ENCODE measurements at places on chromosomes 6 and 20.

GRCh38 chr6:100257793-100258395, 206.8 kb downstream of the SIM1 start:
- peak; percentile 17 for DNase-seq

- peak; percentile 80 for DNase-seq
These were observed at the start of gene BPI for GRCh38 chr20:38303908-38304379. Gene BPI (plus strand): TSS chr20:38304156. CDS start chr20:38304224, 68 bp downstream.

GRCh38 chr20:5719861-5720403, 30.3 kb upstream of the SHLD1 start:
- no peak for DNase-seq

DNA sequence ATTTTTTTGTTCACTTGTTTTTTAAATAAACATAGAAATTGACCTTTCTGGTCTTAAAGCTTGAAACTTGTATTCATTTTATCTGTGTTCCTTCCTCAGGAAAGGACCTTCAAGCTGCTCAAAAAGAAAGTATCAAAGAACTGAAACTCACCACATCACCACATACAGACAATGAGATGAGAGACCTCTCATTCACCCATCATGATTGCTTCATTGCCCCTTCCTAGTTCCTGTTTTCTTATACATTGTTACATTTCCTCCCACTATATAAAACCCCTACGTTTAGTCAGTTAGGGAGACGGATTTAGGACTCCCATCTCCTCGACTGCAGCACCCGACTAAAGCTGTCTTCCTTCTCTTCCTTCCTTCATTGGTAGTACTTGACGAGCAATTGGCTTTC, 180.5 kb upstream of the OPRM1 start:
- DNase-seq, result no peak

DNA sequence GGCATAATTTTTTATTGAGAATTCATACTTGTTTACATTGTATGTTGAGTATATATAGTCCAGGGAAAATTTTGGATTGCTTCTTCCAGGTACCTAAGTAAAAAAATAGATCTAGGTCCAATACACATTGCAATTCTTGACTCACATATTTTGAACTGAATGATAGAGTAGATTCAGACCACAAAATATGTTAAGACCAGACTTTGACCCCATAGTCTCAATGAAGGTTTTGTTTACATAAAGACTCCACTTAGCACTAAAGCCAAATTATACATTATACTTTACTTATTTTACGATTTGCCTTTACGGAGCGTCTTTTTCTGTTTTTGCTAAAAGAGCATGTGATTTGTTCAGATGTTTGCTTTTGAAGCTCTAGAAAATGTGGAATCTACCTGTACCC, 144.1 kb upstream of the PTCHD4 start:
- peak; percentile 9 for DNase-seq

- no peak for DNase-seq
These were observed 61.5 kb downstream of the IBTK start for GRCh38 chr6:82185948-82186535.

DNA sequence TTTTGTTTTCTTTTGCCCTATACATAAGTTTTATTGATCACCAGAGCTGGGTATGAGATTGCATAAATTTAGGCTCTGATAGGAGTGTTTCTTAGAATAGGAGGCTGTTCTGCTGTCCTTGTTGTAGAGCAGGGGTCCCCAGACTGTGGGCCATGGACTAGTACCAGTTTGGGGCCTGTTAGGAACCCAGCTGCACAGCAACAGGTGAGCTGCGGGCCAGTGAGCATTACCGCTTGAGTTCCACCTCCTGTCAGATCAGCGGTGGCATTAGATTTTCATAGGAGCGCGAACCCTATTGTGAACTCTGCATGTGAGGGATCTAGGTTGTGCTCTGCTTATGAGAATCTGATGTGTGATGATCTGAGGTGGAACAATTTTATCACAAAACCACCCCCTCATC, 26.2 kb downstream of the PHF3 start:
- DNase-seq, result no peak

DNA sequence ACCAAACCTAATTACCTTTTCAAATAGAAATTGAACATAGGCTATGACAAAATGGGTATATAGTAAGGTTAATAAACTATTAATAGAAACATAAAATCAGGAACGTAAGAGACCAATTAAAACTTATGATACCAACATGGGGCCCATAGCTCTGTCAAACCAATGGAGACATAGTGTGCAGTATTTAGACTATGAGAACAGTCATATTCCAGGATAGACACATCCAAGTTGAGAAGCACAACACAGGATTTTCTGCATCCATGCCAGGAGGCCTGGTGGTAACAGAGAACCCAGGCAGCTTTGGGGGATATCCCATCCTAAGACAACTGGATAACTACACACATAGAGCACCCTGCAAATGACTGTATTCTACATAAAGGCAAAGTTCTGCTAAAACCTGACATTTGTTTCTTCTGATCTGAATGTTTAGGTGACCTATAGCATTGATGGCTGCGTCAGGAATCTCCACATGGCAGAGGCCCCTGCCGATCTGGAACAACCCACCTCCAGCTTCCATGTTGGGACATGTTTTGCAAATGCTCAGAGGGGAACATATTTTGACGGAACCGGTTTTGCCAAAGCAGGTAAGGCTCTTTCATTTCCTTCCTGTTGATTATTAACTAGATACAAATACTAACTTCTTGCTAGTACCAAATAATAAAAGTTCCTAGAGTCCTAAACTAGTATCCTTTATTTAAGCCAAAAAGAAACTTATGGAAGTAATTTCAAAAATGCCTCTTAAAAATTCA, 202.7 kb downstream of the ARHGAP18 start:
- DNase-seq, result no peak

GRCh38 chr20:44758247-44759101, 12.8 kb downstream of the KCNK15 start:
- DNase-seq, result no peak

DNA sequence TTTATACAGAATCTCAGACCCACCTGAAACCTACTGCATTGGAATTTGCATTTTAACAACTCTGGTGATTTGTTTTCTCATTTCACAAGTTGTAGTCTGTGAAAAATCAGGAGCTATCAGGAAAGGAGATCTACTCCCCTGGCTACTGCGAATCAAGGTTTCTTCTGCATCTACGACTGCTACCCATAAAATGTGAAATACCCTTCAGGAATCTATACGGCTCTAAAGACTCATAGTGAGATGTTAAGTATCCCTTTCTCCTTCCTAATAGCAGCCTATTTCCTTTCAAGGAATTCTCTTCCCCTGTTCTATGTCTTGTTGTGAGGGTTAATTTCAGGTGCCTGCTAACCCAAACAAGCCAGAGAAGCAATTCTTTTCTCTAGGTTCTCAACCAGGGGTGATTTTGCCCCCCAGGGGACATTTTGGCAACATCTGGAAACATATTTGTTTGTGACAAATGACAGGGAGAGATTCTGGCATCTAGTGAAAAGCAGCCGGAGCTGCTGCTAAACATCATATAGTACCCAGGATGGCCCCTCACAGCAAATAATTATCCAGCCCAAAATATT, 26.3 kb downstream of the WFDC3 start:
- no peak for DNase-seq

- DNase-seq, result peak; percentile 27
These were observed 38.0 kb downstream of the PKHD1 start for GRCh38 chr6:52049252-52050050.

DNA sequence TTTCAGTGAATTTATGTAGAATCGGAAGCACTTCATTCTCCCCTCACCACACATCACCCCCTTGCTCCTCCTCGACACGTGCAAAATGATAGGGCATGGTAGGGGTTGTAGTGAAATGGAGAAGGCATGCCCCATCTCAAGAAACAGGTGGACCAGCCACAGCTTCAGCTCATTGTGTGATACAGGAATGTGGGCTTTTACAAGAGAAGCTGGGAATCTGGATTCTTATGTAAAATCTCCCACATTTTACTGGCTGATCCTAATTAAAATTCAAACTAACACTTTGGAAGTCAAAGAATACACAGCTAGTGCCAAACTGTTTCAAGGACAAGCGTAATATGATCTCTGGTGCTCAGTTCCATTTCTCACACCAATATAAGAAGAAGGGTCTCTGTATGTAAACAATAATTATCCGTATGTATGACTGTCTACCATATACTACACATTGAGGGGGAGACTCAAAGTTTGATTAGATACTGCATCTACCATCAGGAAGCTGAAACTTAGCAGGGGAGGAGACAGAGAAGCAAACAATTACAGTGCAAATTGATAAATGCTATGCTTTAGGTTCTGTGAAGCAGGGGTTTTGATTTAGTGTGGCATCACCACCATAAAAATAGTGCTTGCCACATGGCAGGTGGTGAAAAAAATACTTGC, 24.3 kb upstream of the KIAA0408 start:
- no peak for DNase-seq

DNA sequence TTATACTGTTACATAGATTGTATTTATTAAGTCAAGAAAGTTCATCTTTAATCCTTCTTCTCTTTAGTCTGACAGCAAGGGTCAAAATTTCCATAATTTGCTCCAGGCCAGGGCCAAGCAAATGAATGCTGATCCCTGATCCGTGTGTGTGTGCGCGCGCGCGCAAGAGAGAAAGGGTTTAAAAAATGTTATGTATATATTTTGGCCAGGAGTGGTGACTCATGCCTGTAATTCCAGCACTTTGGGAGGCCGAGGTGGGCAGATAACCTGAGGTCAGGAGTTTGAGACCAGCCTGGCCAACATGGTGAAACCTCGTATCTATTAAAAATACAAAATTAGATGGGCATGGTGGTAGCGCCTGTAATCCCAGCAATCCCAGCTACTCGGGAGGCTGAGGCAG, 61.7 kb downstream of the GTF2H5 start:
- no peak for DNase-seq
